ENCODE measurements at places on chromosomes 5 and 9.
A peak's percentile ranks its signal among the peaks of the same experiment; 100 is the strongest.

GRCh38 chr5:180811623-180812124 is 9.1 kb upstream of the MGAT1 start:
- no peak for DNase-seq

- peak; percentile 83 for DNase-seq
These were observed 544 bp downstream of the NPM1 start for GRCh38 chr5:171387970-171388815.

DNA sequence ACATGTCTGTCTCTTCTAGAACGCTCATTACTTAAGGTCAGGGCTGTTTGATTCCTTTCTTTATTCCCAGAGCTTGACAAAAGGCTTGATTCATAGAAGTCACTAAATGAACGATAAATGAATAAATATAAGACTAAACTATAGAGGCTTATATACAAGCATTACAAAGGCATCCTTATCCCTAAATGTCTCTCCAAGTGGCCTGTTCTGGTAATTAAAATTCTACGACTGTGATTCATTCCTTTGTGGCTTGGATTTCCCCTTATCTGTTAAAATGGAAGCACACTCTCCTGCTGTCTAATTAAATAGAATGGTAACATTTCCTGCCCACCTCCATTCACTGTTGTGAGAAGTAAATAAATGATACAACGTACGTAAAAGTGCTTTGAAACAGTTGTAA is 49.5 kb downstream of the C7 start:
- DNase-seq: no peak

DNA sequence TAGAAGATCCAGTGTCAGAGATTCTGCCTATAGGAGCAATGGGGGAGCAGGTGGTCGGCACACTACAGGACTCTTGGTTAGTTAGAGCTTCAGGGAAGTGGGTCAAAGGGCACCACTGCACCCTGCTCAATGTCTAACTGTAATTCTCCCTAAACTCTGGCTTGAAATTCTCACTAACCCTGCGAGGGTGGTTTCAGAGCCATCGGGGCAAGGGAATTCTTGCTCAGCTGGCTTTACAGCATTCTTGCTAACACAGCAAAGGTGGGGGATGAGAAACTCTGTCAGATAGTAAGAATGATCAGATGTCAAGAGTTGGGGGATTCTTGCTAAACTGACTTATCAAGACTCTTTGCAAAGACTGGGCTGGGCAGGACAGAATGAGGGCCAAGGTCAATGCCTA is 4.7 kb upstream of the ZNF354C start:
- no peak for DNase-seq

DNA sequence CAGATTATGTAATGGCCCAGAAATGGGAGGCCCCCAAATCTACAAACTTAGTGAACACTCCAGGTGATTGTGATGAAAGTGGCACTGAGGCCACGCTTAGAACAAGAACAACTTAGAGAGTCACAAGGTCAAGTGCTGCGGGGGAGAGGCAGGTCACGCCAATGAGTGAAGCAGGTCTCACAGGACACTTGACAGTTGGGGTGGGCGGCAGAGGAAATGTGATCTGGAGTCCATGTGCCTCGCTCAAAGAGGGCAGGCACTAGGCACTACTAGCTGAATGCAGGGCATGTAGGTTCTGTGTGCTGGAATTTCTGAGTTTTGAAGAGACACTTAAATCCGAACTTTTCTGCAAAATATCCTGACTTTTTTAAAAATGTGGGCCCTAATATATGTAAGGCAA is 193.2 kb upstream of the RORB start:
- DNase-seq: no peak

GRCh38 chr5:143600396-143601075 is 197.1 kb upstream of the NR3C1 start:
- DNase-seq: no peak

DNA sequence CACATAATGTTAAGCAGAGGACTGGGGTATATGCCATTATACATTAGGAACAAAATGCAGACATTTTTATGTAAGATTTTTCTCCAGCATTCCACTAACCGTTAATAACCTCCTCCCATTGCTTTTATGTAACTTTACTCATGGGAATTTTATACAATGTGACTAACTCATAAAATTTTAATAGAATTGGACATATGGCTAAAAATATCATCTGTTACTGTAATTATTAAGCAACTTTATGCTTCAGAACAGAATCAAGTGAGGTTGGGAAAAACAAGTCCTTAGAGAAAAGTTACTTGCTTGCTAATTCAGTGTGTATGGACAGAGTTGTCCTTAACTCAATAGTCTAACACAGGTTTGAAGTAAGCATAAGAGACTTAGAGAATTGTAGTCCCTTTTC is 54.8 kb upstream of the PCSK1 start:
- peak; percentile 31 for DNase-seq

DNA sequence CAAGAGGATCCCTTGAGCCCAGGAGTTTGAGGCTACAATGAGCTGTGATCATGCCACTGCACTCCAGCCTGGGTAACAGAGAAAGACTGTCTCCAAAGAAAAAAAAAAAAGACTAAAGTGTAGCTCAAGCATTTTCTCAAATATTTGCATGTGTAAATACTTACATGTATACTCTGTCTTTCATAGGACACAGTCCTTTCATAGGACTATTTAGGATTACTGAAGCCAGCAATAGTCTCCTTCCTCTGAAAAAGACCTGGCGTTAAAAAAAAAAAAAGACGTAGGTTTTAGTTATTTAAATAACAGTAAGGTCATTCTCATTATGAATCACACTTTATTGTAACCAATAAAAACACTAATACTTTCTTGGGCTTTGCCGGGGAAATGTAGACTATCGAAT is 29.9 kb downstream of the HSDL2 start:
- DNase-seq: no peak

DNA sequence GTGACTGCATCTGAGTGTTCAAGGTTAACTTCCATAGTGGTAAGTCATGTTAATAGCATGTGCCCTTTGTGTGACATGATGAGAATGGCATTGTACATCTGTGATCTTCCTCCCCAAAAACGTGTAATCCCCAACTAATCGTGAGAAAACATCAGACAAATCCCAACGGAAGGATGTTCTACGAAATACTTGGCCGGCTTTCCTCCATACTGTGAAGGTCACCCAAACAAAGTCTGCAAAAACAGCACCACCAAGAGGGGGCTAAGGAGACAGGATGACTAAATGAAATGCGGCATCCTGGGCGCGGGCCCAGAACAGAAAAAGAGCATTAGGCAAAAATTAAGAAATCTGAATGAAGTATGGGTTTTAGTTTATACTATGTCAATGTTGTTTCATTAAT is 81.8 kb downstream of the MED10 start:
- no peak for DNase-seq

GRCh38 chr9:102273952-102274351 is 535.5 kb upstream of the GRIN3A start:
- no peak for DNase-seq

- DNase-seq: no peak
These were observed 14.4 kb downstream of the ANKRD33B start for GRCh38 chr5:10578293-10578665.
